Fibroblast of gingiva (primary cell): ENCODE measurements at places on chromosomes 13 and 19.

GRCh38 chr19:17775245-17775927 is 19.6 kb upstream of the B3GNT3 start:
- no peak for DNase-seq

- no peak for DNase-seq
Observed at GRCh38 chr13:112892426-112893206, 76.4 kb upstream of the MCF2L start.

DNA sequence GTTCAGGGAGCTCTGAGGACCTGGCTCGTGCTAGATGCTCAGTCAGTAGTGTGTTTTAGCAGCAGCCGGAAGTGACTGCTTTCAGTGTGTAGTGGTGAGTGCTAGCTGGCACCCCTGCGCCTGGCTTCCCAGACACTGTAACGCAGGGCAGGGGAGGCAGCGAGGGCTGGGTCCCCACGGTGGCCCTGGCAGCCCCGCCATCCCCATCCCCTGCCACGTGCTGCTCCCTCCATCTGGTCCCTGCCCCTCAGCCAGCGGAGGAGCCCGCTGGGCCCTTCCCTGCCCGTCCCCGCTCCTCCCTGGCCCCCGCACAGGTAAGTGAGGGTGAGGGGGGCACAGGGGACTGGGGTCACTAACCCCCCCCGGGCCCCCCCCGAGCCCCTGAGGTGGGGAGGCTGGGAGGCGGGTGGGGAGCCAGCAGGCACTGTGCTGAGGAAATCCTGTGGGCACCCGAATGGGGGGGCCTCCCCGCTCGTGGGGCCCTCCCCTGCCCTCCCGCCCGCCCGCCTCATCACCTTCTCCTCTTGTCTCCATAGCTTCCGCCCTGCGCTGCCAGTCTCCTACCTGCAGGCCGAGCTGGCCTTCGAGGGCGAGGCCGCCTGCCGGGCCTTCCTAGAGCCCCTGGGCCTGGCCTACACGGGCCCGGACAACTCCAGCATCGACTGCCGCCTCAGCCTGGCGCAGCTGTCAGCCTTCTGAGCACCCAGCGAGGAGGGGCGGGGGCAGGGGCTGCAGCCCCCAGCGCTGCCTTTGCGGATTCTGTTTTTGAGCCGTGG is 3.2 kb downstream of the LENG9 start:
- no peak for DNase-seq

DNA sequence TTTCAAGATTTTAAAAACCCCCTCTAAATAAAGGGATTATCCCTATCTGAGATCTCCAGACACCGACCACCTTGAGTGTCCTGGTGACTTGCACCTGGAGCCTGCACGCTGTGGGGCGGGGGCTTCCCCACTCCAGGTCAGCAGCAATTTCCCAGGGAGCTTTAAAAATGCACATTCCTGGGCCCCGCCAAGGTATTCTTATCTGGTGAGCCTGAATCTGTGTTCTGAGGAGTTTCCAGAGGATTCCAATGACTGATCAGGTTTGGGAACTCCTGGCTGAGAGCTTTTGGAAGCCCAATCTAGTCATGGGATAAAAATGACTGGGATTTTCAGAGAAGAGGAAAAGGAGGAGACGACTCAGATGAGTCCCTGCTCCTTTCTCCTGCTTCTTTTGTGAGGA is 66.1 kb downstream of the FGF9 start:
- no peak for DNase-seq

DNA sequence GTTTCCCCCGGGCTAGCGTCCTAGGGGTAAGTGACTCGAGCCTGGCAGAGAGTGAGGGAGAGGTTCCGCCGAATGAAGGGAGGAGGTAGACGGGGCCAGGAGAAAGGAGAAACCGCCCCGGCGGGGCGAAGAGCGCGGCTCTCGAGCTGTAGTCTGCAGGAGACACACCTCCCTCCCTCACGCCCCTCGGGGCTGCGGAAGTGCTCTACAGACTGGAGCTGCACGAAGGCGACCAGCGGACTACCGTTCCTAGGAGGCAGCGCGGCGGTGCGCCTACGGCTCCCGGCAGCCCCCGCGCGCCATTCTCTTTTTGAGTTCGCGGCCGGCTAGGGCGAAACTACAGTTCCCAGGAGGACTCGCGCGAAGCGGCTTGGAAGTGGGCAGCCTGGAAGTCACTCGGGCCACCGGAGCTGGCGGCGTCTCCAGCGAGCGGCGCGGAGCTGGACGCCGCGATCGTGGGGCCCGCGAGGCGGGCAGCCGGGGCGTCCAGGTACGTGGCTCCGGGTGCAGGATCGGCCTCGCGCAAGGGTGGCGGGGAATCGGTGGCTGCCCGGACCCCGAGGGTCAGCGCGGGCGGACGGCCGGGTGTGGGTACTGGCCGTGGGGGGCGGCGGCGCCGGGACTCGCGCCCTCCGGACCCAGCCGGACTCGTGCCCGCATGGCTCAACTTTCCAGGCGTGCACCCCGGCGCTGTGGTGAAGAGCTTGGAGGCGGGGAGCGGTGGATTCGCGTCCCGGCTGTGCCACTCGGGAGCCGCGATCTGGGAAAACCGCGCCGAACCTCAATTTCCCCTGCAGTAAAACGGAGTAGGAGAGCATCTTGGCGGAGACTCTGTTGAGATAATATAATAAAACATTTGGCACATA is at the start of gene SIPA1L3:
Gene SIPA1L3 (plus strand): TSS at position 340 of the 866 bp plus-strand sequence. CDS start 174,358 bp downstream, outside the sequence.
- DNase-seq, result peak; percentile 93

- DNase-seq, result peak; percentile 31
Observed at GRCh38 chr13:48892688-48893075, 83.0 kb upstream of the FNDC3A start.

DNA sequence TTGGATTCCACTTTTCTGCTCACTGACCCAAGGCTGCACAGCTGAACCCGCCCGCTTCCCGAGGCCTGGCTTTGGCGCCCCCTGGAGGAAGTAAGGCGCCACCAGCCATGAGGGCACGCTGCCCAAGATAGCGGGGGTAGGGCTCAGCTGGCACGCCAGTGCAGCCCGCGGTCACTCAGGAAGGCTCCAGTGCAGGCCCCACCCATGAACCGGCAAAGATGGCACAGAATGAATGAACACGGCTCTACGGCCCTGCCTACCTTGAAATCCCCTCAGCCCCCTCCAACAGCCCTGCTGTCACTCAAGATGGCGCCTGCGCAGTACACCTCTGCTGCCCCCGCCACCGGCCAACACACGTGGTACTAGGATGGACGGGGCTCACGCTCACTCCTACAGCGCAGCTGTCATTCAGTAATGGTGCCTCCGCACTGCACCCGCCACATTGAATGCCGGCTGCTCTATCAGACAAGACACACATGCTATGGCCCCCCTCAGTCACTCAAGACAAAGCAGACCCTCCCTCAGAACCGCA is 3.0 kb downstream of the PEG3 start:
- no peak for DNase-seq

- DNase-seq, result no peak
Observed at GRCh38 chr13:39306639-39307589, 268.7 kb downstream of the NHLRC3 start.

DNA sequence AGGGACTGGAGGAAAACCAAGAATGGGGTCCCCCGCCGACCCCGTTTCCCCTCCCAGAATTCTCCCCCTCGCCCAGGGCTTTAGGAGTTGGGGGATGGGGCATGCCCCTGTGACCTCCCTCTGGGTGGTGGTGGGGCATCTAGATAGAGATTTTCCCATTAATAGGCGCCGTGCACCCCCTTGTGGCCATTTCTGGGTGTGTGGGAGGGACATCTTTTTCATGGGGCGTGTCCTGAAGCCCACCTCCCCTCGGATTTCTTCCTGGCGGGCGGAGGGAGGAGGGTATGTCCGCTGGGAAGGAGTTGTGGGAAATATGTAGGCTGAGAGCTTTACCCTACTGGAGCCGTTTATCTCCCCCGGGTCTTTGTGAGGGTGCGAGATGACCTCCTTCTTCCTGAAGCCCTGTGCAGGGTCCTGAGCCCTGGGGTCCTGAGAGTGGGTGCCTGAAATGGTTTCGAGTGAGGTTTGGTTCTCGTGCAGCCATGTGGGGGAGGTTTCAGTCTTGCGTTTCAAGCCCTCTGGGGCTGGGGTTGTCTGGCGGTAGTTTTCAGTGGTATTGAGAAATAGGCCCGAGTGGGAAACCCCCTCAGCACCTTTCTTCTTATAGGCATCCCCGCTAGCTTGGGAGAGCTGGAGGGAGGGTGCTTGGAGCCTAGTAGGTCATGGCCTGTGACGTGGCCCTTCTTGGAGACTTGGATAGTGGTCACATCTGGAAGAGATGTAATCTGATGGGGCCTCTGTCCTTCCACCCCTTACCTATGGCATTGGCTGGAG is 1.0 kb downstream of the PRMT1 start:
- peak; percentile 32 for DNase-seq

- peak; percentile 17 for DNase-seq
Observed at GRCh38 chr13:20197361-20197834, 4.7 kb upstream of the GJB2 start.

DNA sequence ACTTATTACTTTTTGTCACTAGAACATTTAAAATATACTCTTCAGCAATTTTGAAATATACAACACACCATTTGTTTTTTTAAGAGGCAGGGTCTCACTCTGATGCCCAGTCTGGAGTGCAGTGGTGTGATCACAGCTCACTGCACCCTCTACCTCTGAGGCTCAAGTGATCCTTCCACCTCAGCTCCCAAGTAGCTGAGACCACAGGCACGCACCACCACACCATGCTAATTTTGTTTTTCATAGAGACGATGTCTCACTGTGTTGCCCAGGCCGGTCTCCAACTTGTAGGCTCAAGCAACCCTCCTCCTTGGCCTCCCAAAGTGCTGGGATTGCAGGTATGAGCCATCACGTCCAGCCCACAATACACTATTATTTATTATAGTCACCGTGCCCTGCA is 2.6 kb downstream of the IGFL2 start:
- DNase-seq, result no peak

GRCh38 chr19:50799547-50799851 is 9.3 kb downstream of the ACP4 start:
- no peak for DNase-seq

DNA sequence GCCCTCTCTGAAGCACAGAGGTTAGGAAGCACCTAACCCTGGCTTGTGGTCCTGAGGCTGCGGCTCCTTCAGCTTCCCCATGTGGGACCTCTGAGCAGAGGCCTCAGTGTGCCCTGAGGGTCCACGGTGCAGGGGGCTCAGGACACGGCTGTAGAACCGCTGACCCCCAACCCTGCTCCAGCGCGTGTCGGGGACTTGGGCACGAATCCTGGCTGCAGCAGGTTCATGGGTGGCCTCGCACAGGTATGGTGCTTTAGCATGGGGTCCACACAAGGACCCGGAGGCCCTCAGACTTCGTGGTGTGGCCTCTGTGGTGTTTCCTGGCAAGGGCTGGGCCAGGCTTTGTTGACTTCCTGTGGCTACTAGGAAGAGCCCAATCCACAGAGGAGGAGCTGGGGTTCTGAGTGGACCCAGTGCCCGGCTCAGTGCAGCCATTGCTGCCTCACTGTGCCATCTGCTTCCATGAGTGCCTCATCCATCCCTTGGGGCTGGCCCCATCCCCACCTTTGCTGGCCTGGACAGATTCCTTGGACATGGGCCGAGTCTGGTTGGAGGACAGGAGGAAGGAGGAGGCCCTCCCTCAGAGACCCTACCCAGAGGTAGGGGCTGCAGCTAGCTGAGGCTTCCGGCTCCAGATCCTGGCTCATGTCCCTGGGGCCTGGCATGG is 24.5 kb downstream of the ZBTB7A start:
- no peak for DNase-seq

- DNase-seq, result peak; percentile 2
Observed at GRCh38 chr13:71922194-71922593, 55.2 kb upstream of the DACH1 start.

GRCh38 chr13:73254827-73255226 is 196.0 kb downstream of the KLF5 start:
- no peak for DNase-seq

DNA sequence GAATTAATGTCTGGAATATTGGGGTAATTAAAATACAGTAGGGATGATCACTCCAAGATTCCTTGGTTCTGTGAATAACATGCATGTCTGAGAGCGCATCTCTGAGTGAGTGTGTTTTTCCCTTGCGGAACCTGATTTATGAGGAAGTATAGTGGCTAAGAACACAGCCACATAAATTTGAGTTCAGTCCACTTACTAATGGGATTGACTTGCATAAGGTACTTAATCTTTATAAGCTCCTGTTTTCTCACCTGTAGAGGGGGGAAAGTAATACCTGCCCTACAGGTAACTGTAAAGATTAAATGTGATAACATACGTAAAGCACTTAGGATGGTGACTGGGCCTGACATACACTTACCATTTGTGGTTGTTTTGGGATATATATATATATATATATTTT is 60.8 kb downstream of the KLF5 start:
- DNase-seq, result no peak

DNA sequence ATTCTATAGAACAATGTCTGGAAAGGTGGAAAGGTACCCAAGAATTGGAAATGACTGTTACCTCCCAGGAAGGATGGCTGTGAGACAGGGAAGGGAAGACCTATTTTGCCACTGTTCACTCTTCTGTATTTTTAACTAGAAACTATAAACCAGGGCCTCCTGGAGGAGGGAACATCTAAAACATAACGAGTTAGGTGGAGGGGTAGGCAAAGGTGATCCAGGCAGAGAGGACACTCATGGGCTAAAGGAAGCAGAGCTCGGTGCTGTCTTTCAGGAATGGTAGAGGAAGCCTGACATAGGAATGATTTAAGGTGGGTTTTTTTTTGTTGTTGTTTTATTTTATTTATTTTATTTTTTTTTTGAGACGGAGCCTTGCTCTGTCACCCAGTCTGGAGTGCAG is 5.8 kb downstream of the EIF3K start:
- DNase-seq, result no peak

GRCh38 chr13:22175815-22176214 is 504.9 kb downstream of the FGF9 start:
- no peak for DNase-seq

- peak; percentile 10 for DNase-seq
Observed at GRCh38 chr13:76210262-76210661, 574.1 kb downstream of the LMO7 start.

DNA sequence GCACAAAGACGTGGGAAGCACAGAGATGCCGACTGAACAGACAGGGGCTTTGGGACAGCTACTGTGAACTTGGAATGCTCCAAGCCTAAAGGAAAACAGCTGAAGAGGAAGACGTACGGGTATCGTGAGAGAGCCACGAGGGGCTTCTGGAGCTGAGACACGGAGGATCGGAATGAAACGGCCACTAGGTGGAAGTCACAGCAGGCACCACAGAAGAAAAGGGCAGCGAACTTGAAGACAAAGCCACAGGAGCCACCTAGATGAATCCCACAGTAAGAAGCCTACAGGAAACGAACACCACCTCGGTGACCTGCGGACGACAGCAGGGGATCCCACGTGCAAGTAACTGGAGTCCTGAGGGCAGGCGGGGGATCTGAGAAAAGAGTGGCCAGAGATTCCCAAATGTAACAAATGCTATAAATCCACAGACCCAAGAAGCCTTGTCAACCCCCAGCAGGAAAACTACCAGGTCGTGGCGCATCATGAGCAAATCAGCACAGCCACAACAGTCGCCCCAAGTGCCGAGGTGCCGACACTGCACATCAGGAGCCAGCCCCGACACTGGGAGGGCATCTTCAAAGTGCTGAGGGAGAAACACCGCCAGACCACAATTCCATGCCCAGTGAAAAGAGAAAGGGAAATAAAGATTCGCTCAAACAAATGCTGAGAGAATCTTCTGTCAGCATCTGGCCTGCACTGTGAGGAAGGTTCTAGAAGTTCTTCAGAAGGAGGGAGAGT is 39.3 kb upstream of the ISYNA1 start:
- no peak for DNase-seq

- DNase-seq, result no peak
Observed at GRCh38 chr19:40611900-40612698, 10.9 kb downstream of the LTBP4 start.

- DNase-seq, result no peak
Observed at GRCh38 chr13:34620862-34621261, 321.2 kb upstream of the NBEA start.
